SHP77 treated with DMSO at 0.1 percent for 48 hours (cell line): ENCODE measurements at places on chromosomes 4 and X.

DNA sequence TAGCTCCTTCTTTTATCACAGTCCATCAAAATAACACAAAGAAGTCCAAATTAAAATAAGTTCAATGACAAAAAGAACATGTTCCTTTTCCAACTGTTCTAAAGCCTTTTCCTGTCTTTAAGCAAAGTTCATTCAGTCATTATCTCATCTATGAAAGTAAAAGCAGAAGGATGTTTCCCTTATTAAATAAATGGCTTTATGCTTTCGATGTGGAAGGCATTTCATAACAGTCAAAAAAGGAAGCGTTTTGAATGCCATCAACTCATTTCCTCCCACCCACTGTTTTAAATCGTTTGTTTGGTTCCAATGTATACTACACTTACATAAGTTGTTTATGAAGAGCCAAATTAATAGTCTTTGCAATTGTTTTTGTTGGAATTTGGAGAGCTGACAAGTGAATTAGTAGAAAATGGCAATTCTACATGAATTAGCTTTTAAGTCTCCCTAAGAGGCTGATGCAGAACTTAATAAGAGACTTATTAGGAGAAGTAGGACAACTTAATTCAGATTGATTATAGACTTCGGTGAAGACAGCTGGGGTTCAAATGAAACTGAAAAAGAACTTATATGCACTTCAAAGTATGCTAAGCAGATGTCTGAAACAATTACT is 392.6 kb upstream of the FTHL17 start:
- DNase-seq: no peak

DNA sequence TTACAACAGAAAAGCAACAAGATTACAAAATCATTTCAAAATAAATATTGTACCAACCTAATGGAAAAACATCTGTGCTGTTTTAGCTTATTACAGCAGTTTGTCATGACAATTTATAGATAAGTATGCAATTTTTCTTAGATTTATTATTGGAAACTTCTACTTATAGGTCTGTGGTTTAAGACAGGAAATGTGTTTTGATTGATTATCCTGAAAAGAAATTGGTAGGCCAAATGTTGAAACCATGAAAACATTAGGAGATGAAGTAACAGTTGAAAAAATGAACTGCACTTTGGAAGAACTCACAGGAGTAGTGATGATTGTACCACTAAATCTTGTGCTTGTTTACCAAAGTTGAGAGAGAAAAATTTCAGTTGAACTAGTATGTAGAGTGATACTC is 162.2 kb upstream of the GIMD1 start:
- DNase-seq: no peak

- no peak for DNase-seq
These were observed 39.8 kb upstream of the TMEM131L start for GRCh38 chr4:153426207-153426885.

DNA sequence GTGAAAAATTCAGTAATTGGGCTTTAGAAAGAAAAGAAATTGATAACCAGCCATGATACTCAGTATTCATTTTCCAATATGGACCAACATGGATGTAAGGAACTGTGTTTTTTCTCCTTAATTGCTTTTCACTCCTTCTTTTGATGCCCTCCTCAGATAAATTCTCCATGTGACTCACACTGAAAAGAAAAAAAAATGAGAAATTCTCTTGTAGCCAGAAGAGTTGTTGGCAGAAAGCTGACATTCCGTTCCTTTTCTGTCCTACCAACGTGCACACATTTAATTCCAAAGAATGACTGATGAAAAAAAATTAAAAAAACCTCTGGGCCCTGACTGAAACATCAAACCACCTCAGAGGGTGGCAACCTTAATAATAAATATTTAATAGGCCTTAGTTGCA is 153.1 kb downstream of the AMELX start:
- DNase-seq: no peak

- no peak for DNase-seq
These were observed 394.3 kb upstream of the SLIT2 start for GRCh38 chr4:19857380-19857779.

DNA sequence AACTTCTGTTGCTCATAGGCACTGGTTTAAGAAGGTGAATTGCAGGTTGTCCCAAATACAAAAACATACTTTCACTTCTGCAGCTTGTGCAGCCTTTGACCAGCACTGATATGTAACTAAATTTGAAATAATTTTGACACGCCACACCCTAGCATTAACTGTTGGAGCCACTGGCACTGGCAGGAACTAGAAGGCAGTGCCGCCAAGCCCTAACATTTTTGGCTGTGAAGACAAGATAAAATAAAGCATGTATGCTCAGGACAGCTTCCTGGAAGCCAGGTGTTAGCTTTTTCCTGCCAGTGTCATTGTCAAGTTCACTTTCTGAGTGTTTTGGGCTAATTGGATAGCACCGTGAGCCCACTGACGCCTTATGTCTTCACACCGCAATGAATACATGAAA is 65.3 kb upstream of the FBXW7 start:
- DNase-seq: no peak

GRCh38 chrX:54808109-54808604 is 612 bp downstream of the MAGED2 start:
- DNase-seq: peak; percentile 96

DNA sequence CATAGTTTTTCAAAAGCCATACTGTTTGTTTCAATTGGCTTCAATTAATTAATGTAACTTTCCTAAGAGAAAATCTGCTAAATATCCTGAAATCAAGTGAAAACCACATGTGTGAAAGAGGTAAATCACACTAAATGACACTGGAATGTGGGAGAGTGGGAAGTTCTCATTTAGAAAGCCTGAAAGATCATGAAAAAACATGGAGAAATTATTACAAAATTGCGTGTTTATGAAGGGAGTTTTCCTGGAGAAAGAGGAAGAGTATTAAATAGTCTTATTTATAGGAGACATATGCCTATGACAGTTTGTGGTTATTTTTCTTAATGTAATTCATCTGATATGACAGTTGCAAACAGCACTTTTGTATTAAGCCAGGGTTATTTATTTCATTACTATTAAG is 183.7 kb downstream of the DKK2 start:
- no peak for DNase-seq
